ENCODE measurements at places on chromosomes 7 and 10. TPM values are rescaled to one million over a fixed set of nuclear protein-coding genes. Genes with fewer than 3 reads are reported as not detected.

The BCAP29 gene
- 15.2 TPM for polyA plus RNA-seq

The ARMC3 gene
- polyA plus RNA-seq: 1.6 TPM

The AASS gene
- 1.4 TPM for polyA plus RNA-seq

The C7orf57 gene
- not detected for polyA plus RNA-seq

The COBL gene
- polyA plus RNA-seq: 31.5 TPM

The ADIRF gene
- 84.5 TPM for polyA plus RNA-seq

The CALHM3 gene
- polyA plus RNA-seq: not detected

The STMP1 gene
- polyA plus RNA-seq: 48.3 TPM

The FRMPD2 gene
- polyA plus RNA-seq: 1.3 TPM

The TRIM73 gene
- polyA plus RNA-seq: 2.3 TPM

The WNT2 gene
- 0.24 TPM for polyA plus RNA-seq

GRCh38 chr7:127189886-127190285 is 62.9 kb downstream of the GRM8 start:
- peak; percentile 46 for DNase-seq

DNA sequence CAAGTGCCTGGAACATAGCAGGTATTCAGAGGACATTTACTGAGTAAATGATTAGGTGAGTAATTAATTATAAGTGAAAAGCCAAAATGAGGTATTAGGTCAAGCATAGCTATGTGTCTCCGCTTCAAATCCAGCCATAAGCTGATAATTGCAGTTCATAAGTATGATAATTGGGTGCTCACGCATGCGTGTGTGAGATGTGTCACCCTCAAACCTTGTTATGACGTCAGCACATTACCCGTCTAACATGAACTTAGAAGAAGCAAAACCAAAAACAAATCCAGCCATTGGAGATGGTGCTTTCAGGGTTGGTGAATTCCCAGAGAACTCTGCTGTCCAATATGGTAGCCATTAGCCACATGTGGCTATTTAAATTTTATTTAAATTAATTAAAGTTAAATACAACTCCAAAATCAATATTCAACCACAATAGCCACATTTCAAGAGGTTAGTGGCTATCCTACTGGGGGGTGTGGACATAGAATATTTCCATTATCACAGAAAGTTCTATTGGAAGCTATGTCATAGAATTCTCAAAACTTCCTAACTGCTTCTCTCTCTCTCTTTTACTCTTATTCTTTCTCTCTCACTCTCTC is at the start of gene CPA5:
Gene CPA5, plus strand, starts transcription at position 546 of the 596 bp plus-strand sequence. CDS start 1,670 bp downstream, outside the sequence.
- no peak for DNase-seq

DNA sequence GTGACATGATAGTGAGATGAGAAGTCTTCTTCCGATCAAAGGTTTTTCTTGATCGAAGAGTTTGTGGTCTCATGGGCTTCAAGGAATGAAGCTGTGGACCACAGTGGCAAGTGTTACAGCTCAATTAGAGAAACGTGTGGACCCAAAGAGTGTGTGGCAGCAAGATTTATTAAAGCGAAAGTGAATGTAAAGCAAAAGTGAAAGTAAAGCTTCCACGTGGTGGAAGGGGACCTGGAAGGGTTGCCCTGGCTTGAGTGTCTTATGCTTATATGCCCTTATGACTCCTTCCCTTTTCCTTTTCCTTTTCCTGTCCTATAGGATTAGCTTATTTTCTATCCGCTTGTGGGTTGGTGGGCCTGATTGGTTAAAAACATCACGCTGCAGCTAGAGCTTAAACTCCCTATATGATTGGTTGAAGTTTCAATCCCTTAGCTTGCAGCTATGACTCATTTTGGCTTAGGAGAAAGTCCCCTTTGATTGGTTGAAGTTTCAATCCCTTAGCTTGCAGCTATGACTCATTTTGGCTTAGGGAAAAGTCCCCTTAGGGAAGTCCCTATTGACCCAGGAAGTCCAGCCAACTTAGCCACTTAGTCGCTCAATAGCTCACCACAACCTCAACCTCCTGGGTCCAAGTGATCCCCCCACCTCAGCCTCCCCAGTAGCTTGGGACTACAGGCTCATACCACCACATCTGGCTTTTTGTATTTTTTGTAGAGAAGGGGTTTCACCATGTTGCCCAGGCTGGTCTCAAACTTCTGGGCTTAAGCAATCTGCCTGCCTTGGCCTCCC is 34.7 kb downstream of the MRPS24 start:
- DNase-seq: no peak

DNA sequence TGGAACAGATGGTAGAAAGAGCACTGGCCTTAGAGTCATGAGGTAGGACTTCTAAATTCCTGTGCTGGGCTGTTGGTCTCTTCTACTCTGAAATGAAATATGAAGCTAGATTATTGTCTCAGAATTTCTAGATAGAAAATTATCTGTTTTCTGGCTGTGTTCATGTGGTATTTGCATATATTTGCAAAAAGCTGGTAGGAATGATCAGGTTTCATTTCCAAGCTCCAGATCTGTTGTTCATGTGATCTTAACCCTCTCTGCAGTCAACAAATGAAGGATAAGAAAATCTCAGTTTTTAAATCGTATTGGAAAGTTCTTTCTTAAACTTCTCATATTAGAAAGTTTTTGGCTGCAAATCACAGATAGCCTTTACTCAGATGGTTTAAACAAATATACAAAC is 248.3 kb downstream of the CDK14 start:
- DNase-seq: no peak

- DNase-seq: peak; percentile 84
These were observed 89.6 kb downstream of the DNAJB9 start for GRCh38 chr7:108659261-108659660.

DNA sequence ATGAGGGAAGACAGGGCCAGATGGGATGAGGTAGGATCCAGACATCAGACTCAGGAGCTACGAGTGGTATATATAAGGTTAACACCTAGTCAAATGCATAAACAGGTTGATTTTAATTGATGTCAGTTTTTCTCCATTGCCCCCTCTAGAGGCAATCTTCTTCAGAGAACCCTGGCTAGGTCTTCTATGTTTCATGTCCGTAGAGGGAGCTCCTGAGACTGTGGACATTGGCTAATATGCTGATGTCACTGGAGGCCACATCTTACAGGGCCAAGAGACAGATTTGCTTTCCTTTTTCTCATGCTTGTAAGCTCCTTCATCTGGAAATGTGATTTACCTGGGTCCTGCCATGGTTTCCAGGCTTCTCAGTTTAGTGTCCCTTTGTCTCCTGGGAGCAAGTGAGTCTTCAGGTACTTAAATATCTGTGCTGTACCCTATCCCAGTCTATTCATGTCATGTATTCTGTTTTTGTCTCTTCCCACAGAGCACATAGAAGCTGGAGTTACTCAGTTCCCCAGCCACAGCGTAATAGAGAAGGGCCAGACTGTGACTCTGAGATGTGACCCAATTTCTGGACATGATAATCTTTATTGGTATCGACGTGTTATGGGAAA is 161.6 kb upstream of the PRSS1 start:
- DNase-seq: no peak

GRCh38 chr7:43791665-43792064 is 33.2 kb downstream of the BLVRA start:
- DNase-seq: no peak

GRCh38 chr7:86181474-86181873 is 462.2 kb upstream of the GRM3 start:
- peak; percentile 20 for DNase-seq

DNA sequence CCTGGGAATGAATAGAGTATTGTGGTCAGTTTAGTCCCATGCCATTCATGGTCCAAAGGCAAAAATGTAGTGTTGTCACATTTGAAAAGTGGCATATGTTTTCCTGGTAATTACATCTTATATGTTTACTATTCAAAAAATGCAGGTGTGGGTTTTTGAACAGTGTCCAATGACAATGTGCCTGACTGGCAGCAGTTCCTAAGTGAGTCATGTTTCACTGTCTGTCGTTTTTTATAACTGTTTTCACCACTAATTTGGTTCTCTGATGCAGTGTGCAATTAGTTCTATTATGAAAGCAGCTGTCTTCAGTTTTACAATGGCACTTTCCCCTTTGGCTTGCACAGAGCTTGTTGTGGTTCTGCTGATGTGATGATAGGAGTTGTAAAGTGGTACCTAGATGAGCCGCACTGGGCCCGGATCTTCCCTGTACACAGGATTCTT is 162.3 kb downstream of the SEM1 start:
- DNase-seq: no peak

DNA sequence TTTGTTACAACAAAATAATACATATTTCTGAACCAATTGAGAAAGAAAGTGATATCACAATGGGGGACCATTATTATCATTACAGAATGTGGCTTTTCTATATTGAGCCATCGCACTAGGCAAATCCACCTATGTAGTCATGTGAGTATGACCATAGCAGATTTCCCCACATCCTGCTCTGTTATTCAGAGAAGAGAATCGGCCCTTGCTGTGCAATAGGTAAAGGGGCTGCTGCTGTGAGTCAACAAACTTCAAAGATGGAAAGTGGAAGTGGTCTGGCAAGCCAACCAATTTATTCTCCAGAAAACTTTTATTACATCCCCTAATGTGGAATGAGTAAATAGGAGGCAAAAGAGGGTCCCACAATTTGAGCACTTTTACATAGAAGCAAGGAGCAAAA is 573.4 kb downstream of the ETV1 start:
- DNase-seq: no peak

DNA sequence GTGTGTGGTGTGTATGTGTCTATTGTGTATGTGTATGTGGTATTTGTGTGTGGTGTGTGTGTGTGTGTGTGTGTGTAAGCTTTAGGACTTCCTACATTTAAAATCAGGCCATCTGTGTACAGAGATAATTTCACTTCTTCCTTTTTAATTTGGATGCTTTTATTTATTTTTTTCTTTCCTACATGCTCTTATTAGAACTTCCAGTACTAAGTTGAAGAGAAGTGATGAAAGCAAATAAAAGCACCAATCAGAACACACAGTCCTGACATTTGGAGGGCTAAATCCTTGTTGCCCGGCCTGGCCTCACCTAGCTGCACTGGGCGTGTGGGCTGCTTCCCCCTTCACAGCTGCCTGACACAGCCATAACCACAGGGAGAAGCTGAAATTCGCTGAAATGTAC is 3.8 kb upstream of the MRC1 start:
- no peak for DNase-seq

DNA sequence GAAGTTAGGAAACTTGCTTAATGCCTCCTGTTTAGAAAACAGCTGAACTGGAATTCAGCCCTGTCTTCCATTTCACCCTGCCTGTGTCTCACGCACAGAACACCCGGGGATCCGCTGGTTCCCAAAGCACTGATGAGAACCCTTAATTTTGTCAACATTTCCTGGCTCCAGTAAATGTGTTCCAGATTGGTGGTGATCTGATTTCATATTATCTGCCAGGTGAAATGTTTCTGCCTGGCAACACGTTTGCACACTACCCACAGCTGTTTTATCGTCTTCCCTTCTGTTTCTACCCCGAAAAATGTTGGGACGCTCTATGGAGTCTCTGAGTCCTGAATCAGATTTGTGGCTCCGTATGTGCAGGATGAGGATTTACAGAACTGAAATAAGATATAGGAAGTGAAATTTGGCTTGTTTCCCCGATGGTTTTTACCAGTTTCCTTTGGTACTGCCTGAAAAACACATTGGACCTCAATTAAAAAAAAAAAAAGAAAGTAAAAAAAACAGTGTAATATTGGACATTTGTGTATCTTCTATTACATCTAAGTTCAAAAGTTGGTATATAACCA is 29.0 kb downstream of the MRC1 start:
- DNase-seq: peak; percentile 29

DNA sequence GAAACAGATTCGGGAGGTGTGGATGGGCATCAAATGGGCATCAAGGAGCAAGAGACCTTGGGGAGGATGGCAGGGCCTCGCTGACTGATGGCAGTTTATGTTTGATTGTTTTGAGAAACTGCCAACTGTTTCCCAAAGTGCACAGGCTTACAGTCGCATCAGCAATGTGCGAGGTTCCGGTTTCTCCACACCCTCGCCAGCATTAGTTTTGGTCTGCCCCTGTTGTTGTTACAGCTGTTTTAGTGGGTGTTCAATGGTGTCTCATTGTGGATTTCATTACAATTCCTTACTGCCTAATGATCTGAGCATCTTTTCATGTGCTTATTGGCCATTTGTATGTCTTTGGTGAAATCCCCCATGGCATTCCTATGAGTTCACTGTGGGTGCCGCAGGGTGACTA is 24.4 kb downstream of the AKR1E2 start:
- no peak for DNase-seq

- DNase-seq: no peak
These were observed 68.0 kb upstream of the ZNF438 start for GRCh38 chr10:31099664-31100063.

- DNase-seq: no peak
These were observed 177.6 kb downstream of the GRID1 start for GRCh38 chr10:86188796-86189558.

DNA sequence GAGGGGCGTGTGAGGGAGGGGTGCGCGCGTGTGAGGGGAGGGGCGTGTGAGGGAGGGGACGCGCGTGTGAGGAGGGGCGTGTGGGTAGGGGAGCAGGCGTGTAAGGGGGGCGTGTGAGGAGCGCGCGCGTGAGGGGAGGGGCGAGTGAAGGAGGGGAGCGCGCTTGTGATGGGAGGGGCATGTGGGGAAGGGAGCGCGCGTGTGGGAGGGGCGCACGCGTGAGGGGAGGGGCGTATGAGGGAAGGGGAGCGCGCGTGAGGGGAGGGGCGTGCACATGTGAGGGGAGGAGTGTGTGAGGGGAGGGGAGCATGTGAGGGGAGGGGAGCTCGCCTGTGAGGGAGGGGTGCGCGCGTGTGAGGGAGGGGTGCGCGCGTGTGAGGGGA is 19.1 kb downstream of the MXI1 start:
- peak; percentile 95 for DNase-seq

GRCh38 chr7:155796381-155797261 is 15.6 kb downstream of the SHH start:
- DNase-seq: peak; percentile 68

GRCh38 chr7:21941611-21942141 is 4.0 kb downstream of the CDCA7L start:
- no peak for DNase-seq

DNA sequence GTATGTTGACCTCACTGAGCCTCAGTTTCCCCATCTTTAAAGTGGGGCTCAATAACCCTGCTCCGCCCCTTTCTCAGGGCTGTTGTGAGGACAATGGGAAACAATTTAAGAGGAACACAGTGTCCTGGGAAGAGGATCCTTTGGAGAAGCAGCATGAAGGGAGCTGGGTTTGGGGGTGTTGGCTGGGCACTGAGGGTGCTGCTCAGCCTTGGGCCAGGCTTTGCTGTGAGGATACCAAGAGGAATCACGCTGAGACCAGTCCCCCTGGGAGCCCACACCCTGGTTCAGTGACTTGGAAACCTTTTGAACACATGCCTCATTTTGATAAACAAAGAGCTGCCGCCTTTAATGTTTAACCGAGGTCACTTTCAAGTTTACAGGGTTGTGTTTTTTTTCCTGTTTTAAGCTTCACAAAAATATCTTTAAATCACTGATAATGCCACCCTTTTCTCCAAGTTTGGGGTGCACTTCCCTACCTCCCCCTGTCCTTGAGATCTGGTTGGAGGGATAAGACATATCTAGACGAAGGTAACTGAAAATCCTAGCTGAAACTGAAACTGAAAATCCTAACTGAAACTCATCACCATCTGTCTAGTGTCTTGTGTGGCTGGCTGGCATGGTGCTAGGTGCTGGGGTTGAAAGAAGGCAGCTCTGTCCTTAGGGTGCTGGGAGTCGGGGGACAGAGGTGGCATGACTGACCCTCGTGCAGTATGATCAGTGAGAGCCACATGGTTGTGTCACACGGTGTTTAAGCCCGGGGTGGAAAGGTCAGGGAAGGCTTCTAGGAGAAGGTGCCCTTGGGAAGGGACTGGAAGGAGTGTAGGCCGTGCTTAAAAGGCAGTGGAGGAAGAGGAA is 27.7 kb downstream of the ZNF775 start:
- DNase-seq: no peak

- no peak for DNase-seq
These were observed 123.9 kb upstream of the MGMT start for GRCh38 chr10:129343141-129343540.

GRCh38 chr7:26267601-26268166 is 24.0 kb upstream of the SNX10 start:
- no peak for DNase-seq

Measured in brain (organoid and tissue), 16 donors.